NCI-H510A (cell line): ENCODE measurements at places on chromosomes 3 and 15.

DNA sequence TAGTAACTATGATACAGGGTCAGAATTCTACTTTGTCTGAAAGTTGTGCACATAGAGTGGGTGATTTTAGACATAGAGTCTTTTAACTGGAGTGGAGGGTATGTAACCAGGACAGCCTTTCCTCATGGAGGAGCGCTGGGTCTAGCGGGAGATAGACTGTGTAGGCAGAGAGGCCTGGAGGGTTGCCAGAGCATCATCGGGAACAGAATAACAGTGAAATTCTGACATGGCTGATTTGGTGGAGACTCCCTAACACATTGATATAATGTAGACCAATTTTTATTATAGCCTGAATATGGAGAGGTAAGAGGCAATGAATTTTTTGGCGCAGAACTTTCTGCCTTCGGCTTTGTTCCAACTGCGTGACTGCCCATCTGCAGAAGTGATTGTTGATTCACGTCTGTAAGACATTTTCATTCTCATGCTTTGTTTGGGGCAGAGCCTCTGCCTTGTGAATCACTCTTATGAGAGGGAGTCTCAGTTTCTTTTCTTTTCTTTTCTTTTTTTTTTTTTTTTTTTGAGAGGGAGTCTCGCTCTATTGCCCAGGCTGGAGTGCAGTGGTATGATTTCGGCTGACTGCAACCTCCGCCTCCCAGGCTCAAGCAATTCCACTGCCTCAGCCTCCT is 16.0 kb downstream of the LPP start:
- no peak for DNase-seq

DNA sequence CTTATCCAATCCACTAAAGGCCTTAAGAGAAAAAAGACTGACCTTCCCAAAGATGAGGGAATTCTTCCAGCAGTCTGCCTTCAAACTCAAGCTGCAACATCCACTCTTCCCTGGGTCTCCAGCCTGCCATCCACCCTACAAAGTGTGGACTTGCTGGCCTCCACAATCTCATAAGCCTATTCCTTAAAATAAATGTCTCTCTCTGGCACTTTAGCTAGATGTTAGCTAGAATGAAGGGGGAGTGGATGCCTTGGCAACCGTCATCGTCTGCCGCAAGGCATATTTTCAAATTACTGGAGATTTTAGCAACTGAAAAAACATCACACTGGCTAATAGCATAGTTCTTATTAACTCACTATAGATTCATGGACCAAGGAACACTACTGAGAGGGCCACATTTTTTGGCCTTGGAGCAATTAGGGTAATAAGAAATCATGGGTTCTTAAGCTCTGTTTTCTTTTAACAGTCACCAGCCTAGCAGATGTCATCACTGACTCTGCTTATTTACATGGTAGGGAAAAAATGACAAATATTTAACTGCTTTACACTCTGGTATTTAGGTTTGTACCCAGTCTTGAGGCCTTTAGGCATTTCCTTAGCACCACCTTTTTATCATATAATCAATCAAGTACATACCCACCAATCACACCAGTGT is 245.3 kb downstream of the MYRIP start:
- DNase-seq, result no peak

GRCh38 chr3:118055381-118055780 is 979.3 kb downstream of the IGSF11 start:
- DNase-seq, result no peak

DNA sequence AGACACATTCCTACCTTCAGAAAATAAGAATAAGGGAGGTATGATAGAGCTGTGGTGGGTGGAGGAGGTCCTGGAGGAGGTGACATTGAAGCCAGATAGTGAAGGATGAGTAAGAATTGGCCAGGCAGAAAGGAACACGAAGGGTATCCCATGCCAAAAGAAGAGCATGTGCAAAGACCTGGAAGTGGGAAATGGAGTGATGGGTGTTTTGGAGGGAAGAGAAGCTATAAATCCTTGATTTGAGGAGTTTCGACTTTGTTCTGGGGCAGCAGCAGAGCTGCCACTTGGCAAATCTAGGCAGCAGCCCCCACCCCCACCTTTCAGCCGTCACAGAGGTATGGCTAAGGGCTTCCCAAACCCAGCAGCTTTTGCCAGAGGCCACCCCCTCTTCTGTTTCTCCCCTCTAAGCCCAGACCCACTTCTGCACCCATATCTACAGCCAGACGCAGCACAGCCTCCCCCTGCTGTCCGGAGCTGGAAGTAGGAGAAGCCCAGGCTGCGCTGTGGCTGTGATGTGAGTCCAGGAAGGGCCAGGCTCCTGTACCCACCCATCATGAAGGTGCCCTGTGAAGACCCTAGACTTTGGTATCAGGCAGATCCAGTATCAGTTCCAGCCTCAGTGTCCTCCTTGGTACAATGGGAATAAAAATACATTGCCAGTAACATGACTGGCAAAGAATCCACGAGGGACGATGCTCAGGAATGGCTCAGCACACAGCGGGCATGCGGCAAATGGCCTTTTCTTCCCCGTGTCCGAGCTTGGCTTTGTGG is 188.7 kb upstream of the LINGO1 start:
- DNase-seq, result peak; percentile 31

DNA sequence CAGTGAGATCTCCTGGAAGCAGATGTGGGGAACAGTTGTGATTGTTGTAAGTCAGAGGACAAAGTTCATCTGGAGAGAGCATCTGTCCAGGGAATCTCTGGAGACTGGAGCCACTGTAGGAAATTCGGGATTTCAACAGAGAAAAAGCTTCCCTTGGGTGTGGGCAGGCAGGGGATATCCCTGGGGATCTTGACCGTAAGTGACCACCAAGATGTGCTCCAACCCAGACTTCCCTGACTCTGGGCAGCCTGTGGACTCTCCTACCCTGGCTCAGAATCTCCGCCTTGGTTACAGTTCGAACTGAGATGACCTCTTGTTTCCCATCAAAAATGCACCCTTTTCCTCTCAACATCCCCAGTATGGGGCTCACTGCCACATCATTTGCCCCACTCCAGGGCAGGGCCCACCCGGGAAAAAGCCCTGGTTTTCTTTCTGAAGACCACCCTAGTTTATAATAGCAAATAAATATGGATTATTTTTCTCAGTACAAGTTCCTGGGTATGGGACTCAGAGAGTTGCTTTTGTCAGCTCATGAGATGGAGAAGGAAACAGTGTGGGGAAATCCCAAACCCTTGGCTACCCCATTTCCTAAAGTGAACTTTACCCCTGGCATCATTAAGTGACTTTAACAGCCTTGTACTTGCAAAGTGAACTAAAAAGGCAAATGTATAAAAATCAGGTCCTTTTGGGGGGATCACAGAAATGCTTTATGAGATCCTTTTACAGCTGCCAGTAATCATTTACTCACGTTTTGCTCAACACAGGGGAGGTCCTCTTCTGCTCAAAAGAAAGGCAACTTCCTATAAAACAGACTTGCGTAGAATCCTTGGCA is 89.9 kb downstream of the CCNL1 start:
- DNase-seq, result no peak

- no peak for DNase-seq
Measured at GRCh38 chr15:77851086-77851485, 218.4 kb upstream of the LINGO1 start.

GRCh38 chr3:16290827-16291196 is 25.8 kb downstream of the OXNAD1 start:
- DNase-seq, result no peak

DNA sequence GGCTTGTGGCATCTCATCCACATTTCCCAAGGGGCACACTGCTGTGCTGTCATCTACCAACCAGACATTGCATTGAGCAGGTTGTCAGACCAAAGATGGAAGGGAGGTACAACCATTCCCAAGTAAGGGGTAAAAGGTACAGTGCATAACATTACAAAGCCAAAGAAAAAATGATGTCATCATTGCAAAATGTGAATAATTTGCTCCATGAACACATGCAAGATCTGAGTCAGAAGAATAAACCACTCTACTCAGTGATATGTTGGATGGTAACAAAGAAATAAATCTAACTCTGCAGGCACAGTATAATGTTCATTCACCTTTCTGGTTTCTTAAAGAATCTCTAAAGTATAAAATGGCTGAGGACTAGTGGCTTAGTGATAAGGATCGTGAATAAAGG is 202.7 kb downstream of the MAGI1 start:
- no peak for DNase-seq

DNA sequence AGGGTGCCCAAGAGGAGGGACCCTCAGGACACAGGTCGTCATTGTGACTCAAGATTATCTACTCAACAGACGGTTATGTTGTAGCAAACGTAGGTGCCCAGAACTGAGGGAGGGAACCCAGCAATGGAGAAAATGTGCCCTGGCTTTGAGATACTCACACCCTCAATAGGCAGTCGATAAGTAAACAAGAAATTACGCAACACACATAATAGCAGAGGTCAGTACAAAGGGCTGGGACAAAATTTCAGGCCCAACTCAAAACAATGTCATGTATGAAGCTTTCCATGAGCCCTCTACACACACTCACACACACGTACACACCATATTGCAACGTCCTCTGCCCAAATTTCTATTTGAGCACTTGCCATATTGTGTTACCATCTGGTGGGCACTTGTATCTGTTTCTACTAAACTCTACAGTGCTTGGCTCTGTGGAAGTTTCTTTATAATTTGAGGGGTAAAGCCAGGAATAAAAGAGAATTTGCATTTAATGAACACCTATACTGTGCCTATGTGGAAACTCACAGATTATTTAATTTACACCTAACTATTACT is 114.6 kb upstream of the TRIM42 start:
- DNase-seq, result no peak

- DNase-seq, result no peak
Measured at GRCh38 chr15:58138106-58138505, at the start of gene AQP9. Gene AQP9, plus strand, starts transcription at chr15:58138381. Its CDS starts 185 bp downstream, at chr15:58138566.

- DNase-seq, result no peak
Measured at GRCh38 chr15:28096670-28097431, 2.3 kb downstream of the OCA2 start.

DNA sequence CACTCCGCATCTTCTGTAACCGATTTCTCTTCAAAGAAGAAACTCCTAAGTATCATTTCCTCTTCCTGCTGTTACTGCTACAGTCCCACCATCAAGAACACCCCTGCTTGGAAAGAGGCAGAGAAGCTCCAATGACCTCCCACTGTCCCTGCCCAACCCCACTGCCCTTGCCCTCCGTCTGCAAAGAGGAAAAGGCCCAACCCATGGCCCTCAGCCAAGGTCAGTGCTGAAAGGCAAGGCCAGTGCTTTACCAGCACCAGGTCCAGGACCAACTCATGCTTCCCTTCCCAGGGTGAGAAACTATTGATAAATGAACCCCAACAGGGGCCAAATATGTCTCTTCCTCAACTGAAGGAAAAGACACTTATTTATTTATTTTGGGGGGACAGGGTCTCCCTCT is 22.5 kb downstream of the FAM240A start:
- no peak for DNase-seq

DNA sequence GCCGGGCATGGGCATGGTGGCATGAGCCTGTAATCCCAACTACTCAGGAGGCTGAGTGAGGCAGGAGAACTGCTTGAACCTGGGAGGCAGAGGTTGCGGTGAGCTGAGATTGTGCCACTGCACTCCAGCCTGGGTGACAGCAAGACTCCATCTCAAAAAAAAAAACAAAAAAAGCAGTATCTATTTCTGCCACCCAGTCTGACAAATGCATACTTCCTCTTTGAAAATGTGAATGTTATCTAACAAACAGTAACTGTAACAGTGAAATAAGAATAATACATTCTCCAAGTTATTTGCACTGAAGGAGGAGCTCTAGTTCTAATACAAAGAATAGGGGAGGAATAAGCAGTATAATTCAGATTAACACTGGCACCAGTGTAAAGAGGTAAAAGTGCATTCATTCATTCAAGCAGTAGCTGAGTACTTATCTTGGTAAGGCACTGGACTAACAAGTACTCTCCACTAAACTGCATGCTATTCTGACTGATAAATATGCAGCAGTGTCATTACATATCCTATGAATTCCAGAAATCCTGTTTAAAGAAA is 12.9 kb downstream of the VPS13C start:
- DNase-seq, result no peak

- no peak for DNase-seq
Measured at GRCh38 chr3:62795978-62796657, 79.1 kb downstream of the CADPS start.

- DNase-seq, result no peak
Measured at GRCh38 chr15:101277943-101278564, 769 bp upstream of the SELENOS start.

DNA sequence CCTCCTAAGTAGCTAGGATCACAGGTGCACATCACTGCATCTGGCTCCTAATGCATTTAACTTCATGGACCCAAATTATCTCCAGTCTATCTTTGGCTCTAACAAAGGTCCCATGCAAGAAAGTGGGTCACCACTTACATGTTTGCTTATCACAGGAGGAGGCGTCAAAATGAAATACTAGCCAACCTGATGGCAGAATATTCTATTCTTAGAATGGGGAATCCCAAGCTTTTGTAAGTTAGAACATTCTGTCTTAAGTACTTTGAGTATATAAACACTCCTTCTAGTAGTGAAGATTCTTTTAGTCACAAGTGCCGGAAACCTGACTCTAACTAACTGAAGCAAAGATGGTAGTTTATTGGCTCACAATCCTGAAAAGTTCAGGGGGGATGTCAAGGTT is 72.0 kb upstream of the ADAMTS9 start:
- no peak for DNase-seq

DNA sequence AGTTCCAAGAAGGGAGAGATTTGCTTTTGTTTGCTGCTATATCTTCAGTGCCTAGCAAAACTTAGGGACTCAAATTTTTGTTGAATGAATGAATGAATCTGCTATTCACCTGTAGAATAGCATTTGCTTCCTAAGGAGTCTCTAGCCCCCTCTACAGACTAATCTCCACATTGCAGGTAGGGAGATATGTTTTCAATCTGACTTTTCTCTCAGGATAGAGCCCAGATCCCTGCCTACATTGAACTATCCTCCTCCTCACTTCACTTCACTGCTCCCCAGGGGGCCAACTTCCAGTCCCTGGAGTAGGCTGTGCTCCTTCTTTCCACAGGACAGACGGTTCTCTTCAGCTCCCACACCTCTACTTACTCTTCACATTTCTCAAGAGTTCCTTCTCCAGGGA is 81.9 kb upstream of the PTX3 start:
- DNase-seq, result no peak

- no peak for DNase-seq
Measured at GRCh38 chr3:55519019-55519418, 31.9 kb upstream of the WNT5A start.

DNA sequence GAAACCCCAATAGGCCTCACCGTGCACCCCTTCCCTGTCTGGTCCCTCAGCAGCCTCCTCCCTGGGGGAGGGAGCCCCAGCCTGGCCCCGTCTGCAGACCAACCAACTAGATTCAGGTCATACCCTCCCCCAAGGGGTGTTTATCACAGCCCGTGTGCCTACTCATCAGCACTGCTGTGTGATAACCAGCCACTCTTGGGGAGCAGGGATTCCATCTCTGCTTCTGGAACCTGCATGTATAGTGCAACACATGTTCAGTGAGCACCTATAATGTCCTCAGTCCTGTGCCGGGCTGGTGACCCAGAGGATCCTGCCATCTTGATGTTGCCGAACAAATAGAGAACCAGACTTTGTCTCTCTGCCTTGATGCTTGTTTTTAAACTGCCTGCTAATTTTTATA is 6.6 kb upstream of the SLCO2A1 start:
- DNase-seq, result no peak
